ENCODE measurements at places on chromosomes 2 and 18.

DNA sequence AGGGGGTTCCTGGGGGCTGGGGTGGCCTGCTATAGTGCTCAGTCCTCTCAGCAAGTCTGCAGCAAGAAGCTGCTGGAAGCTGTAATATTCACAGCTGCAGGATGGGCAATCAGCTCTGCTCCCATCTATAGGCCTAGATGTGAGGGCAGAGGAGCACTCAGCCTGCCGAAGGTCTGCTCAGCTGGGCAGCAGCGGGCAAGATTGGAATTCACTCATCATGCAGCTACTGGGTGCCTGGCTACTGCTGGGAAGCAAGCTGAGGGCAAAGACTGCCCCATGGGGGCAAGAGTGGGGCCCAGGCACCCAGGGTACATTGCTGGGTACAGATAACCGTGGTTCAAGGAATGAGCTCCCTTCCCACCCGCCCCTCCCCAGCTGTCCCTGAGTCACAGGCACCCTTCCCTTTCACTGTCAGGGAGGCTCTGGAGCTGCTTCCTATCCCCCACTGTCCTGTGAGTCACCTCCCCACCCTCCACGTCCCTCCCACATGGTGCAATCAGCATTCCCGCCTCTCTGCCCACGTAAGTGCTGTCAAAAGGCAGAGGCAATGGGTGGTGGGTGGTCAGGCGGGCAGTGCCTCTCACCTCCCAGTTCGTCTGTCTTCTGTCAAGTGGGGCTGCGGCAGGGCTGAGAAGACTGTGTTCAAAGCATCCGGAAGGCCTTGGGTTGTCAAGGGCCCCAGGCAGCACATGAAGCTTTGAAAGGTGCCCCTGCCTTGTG is 169.2 kb downstream of the TRIM43 start:
- DNase-seq: no peak

GRCh38 chr2:43462866-43463641 is 132.8 kb downstream of the THADA start:
- no peak for DNase-seq

GRCh38 chr2:198706476-198707082 is 751.2 kb downstream of the SATB2 start:
- no peak for DNase-seq

DNA sequence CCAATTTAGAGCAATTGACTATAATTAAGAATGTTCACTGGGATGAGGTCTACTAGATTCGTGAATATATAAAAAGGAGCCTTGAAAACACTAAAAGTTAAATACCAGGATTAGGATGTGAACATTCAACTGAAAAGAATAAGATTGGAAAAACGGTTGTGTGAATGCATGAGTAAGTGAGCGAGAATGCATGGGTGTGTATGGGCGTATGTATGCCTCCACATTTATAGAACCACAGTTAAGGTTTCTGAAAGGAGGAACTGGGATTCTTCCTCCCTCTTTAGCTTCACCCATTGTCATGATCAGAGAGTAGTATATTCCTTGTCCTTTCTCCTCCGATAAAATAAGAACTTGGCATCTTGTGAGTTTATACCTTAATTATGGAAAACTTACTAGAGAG is 151.1 kb upstream of the UBE2E3 start:
- no peak for DNase-seq

GRCh38 chr2:215974700-215975429 is 38.5 kb downstream of the MREG start:
- DNase-seq: no peak

DNA sequence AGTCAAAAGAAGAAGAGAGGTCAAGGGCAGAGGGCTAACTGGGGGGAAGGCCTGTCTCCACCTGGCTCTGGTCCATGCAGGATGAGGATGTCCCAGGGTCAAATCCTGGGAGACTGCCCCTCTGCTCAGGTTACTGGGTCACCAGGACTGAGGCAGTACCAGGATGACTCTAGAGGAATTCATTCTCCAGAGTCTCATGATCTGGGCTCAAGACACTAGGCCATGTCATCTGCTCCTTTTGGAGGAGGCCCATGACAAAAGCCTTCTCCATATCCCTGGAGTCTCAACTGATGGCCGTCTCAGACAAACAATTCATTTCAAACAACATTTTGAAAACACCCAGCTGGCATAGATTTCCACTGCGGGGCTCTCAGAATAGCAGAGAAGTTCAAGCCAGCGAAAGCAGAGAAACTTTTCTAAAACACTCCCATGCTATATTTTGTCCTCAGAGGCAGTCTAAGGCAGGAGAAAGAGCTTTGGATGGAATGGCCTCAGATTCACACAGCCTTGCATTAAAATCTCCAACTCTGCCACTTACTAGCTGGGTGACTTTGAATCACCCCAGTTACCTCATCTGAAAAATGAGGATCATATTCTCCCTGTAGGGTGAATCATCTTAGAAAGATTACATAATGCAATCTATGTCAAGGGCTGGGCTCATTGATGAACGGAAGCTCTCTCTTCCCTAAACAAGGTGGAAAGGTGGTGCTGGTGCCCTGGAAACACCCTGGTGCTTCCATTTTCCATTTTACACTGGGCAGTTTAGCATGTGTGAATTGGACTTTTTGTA is 48.8 kb upstream of the LCLAT1 start:
- no peak for DNase-seq

DNA sequence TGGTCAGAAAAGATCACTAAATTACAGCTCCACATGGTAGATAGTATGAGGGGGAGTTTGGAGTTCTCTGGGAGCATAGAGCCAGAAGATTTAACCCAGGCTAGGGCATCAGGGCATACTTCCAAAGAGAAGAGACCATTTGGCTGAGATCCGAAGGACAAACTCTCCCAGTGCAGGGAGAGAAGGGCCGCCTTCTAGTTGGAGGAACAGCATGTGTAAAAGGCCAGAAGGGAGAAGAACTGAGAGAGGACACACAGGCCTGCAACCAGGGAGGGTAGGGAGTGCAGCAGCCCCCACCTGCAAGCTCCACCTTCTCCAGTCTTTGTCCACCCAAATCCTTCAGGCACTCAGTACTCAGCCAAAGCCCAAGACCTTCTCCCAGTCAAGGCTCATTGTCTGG is 182.0 kb downstream of the GFPT1 start:
- no peak for DNase-seq

GRCh38 chr2:231297108-231297908 is 98.2 kb upstream of the B3GNT7 start:
- no peak for DNase-seq

GRCh38 chr2:16948053-16948452 is 282.4 kb upstream of the CYRIA start:
- no peak for DNase-seq

DNA sequence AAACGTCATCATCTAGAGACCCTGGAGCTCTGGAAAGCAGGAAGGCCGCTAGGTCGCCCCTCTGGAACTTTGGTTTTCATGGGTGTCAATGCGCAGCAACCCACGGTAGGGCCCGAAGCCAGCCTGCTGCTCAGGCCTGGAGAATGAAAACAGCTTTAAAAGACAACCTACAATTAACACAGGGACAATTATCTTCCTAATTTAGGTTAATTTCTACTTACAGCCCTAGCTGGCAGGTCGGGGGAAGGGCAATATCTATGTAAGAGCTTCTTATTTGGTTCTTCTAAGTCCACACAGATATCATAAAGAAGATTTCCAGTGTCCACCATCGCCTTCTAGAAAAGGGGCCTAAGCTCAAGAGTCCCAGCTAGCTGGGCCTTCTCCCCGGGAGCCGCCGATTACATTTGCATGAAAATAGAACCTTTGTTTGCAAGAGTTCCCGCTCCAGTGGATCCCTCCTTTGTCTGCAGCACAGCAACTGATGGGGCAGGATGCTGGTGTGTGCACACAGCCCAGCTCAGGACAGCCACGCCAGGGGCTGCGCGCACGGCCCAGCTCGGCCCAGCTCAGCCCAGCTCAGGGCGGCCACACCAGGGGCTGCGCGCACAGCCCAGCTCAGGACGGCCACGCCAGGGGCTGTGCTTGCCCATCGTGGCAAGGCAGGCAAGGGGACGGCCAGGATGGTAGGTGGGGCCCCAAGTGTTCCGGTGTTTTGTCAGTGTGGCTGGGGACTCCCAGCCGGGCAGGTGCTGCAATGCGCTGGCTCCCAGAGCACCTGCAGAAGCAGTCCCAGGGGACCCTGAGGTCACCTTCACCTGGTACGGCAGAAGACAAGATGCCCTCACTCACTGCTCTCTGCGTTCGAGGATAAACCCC is 109.1 kb downstream of the HDAC4 start:
- DNase-seq: no peak

- no peak for DNase-seq
These were observed 221.8 kb upstream of the RBMS1 start for GRCh38 chr2:160715428-160715827.

DNA sequence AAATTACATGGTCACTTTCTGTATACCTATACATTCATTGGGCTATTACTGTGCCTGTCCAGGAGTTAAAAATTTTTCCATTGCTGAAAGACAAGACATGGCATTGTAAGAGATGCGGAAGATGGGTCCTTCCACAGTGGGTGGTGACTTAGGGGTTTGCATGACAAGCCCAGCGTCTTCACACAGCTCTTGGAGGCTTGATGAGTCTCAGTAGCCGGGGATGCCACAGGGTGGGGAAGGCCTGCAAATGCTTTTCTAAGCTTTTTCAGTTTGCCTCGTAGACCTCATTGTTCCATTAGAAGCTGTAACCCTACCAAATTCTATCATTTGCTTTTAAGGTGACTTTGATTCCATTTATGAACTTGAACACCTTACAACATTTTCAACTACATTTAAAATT is 18.1 kb upstream of the MAPRE3 start:
- DNase-seq: no peak

DNA sequence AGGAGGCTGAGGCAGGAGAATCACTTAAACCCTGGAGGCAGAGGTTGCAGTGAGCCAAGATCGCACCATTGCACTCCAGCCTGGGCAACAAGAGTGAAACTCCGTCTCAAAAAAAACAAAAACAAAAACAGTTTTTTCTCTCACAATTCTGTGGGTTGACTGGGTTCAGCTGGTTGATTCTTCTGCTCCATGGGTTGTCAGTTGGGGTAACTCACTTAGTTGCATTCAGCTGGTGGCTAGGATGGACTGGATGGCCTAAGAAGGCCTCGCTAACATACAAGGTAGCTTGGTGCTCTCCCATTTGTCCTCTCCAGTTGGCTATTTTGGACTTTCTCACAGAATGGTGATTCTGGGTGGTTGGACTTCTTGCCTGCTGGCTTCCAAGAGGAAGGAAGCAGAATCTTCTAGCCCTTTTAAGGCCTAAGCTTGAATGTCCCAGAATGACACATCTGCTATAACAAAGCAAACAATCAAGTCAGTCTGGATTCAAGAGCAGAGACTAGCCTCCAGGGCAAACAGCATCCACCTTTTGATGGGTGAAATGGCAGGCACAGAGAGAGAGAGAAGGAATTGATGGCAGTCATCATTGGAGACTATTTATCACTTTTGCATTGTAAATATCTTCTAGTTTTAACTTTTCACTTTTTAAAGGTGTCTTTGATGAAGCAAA is 17.9 kb downstream of the LAMA3 start:
- DNase-seq: no peak

GRCh38 chr2:151260573-151261230 is 961 bp downstream of the RBM43 start:
- no peak for DNase-seq

- no peak for DNase-seq
These were observed 20.4 kb upstream of the PAPOLG start for GRCh38 chr2:60735496-60736250.

GRCh38 chr2:50546790-50547189 is 485.1 kb downstream of the NRXN1 start:
- no peak for DNase-seq

- DNase-seq: no peak
These were observed 384.5 kb upstream of the MMADHC start for GRCh38 chr2:149972066-149972465.

GRCh38 chr2:157946919-157947557 is 70.9 kb upstream of the ACVR1 start:
- DNase-seq: no peak

- DNase-seq: no peak
These were observed 128.0 kb downstream of the SPP2 start for GRCh38 chr2:234178330-234179030.

GRCh38 chr2:157375384-157375783 is 49.8 kb upstream of the ERMN start:
- DNase-seq: no peak

DNA sequence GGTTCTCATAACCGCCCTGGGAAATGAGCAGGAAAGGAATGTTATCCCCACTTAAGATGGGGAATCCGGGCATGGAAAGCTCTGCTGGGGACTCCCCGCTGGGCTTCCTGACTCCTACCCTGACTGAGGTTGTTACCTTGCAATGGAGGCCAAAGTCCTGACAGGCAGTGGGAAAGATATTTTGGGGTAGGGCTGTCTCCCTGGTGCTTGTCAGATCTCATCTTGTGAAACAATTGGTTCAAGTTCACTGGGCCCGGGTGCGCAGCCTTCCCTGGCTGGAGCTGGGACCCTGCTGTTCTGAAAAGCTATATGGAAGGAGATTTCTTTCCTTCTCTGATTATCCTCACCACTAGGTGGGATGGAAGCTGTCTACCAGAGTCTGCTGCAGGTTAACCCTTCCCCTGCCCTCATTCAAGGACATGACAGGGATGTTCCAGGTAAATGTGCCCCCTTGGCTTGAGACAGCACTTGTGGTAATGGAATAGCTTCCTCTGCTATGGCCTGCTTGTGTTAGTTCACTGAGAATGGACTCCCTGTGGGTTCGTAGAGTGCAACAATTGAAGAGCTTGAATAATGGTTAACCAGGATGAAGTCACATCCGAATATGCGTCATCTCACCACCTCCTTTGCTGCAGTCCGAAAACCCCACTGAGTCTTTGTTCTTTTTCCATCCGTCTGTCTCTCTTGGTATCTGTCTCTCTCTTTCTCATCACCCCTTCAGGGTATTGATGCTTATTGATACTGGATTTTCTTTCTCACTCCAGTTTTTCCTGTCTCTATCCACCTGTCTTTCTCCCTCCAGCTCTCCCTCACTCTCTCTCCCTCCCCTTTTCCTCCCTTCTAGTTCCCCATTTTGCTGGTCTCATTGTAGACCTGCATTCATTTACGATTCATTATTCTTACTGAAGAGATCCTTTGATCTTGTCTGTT is 67.8 kb upstream of the EPAS1 start:
- DNase-seq: no peak

- DNase-seq: no peak
These were observed 131.3 kb upstream of the TWIST2 start for GRCh38 chr2:238716585-238716984.

- no peak for DNase-seq
These were observed 76.0 kb downstream of the SMAD7 start for GRCh38 chr18:48874701-48875162.

GRCh38 chr2:235690082-235690808 is 196.4 kb downstream of the AGAP1 start:
- DNase-seq: no peak

- no peak for DNase-seq
These were observed 331.6 kb downstream of the CPS1 start for GRCh38 chr2:210888035-210888434.

- DNase-seq: no peak
These were observed 31.0 kb downstream of the EIF2AK3 start for GRCh38 chr2:88596141-88596830.
